ENCODE measurements at places on chromosomes 13 and 19.

- DNase-seq, result peak; percentile 23
Observed at GRCh38 chr19:1590641-1591397, 1.8 kb downstream of the MBD3 start.

GRCh38 chr19:5147978-5148793, 179.3 kb downstream of the KDM4B start:
- no peak for DNase-seq

- DNase-seq, result peak; percentile 30
Observed at GRCh38 chr19:8577247-8577646, at the start of gene MYO1F. MYO1F (minus strand) TSS chr19:8577442; CDS start chr19:8577309, 133 bp downstream.

- DNase-seq, result no peak
Observed at GRCh38 chr19:31461814-31462539, 112.7 kb upstream of the TSHZ3 start.

DNA sequence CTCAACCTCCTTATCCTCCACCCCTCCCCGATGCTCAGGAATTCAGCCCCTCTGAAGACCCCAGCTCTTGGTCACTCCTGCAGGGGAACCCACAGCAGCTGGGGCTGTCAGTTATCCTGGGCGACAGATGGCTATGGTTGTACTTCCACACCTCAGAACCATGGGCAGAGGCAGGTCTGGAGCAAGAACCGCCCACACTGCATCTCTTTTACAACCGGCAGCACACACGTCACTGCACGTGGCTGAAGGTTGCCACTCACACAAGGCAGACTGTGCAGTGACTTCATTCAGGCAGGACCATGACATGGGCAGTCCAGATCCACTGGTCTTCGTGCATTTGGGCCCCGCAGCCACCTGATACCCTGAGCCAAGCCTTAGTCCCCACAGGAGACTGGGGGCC, 21.5 kb upstream of the SDHAF1 start:
- no peak for DNase-seq

DNA sequence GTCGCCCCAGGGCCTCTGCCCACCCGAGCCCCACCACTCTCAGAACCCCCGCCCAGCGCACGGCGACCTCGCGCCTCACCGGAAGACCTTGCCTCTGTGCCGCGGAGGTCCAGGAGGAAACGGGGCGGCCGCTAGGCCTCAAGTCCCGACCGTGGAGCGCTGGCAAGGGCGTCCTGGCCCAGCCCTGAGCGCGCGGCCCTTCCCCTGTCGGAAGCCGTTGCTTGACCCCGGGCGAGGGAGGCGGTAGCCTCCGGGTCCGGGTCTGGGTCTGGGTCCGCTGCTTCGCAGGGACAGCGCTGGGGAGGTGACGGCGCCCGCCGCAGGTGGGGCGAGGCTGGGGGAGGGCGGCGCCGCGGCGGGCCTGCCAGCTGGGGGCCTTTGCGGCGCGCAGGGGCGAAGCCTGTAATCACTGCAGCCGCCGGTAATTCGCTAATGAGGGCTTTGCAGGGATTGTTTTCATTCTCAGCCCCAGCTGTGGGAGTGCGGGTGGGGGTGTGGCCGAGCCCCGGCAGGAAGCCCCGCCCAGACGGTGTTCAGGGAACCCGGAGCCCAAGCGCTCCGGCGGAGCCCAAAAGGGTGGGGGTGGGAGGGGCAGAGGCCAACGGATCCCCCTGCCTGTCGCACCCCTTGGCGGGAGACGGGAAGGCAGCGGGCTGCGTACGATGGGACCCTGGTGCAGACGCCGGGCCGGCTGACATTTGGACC, 8.6 kb downstream of the C19orf25 start:
- peak; percentile 58 for DNase-seq

GRCh38 chr19:16876904-16877361, 11.9 kb upstream of the F2RL3 start:
- no peak for DNase-seq
